DMS 273 treated with DMSO at 0.1 percent for 48 hours (cell line): ENCODE measurements at places on chromosomes 1 and 21.
A peak's percentile ranks its signal among the peaks of the same experiment; 100 is the strongest.

DNA sequence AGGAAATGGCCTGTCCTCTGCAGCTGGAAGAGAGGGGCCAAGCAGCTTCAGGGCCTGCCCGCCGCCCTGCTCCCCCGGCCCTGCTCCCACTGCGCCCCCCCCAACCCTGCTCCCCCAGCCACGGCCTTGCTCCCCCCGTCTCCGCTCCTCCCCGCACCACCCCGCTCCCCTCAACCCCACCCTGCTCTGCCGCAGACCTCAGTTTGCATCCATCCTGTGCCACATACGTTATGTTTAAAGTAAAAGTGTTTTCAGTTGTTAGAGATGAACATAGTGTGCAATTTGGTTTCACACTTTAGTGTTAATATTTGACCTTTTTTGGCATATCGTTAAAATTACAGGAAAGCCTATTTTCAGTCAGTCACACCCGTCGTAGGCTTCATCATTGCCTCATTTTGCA lies 34.1 kb upstream of the DIP2A start:
- DNase-seq = no peak

DNA sequence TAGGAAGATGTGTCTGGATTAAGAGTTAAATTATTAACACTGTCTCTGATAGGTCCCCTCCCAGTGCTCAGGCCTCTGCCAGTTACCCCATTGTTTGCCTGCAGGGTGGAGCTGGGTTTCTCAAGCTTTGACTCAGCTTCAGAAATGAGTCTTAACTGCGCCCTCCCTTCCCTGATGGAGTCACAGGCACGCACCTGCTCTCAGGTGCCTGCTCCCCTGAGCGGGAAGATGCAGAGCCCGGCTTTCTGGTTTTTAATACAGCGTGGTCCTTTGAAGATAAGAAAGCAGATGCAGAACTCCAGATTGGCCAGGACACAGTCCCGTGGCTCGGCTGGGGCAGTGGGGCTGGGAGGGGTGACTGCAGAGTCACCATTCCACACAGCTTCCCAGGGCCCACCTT lies 3.2 kb upstream of the SPRR4 start:
- DNase-seq = no peak

- DNase-seq = no peak
Observed at GRCh38 chr1:115343200-115343737, 5.2 kb upstream of the NGF start.

DNA sequence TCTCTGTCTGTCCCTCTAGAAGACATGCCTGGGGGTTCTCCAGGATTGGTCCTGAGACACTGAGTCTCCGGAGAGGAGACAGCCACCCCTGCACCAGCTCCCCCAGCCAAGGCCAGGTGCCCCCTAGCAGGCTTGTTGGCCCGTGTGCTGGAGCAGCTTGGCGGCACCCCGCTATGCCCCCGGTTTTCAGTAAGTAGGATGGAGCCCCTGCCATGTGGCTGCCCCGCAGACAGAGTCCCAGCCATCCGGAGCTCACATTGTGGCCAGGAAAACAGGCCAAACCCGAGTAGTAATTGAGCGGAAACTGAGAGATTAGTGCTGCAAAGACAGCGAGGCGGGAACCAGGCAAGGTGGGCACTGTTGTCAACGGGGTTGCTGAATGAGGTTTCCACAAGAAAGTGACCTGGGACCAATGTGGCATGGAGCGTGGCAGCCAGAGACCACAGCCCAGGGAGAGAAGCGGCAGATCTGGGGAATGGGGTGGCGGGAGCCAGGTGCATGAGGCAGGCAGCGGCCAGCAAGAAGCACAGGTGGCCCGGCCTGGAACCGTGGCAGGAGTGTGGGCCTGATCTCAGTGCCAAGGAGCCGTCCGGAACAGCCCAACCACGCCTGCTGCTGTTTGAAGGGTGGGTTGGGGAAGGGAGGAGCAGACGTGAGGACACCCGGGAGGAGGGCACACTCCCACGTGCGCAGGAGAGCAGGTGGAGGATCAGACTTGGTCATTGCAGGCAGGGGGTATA lies 137.4 kb upstream of the VAMP3 start:
- no peak for DNase-seq

DNA sequence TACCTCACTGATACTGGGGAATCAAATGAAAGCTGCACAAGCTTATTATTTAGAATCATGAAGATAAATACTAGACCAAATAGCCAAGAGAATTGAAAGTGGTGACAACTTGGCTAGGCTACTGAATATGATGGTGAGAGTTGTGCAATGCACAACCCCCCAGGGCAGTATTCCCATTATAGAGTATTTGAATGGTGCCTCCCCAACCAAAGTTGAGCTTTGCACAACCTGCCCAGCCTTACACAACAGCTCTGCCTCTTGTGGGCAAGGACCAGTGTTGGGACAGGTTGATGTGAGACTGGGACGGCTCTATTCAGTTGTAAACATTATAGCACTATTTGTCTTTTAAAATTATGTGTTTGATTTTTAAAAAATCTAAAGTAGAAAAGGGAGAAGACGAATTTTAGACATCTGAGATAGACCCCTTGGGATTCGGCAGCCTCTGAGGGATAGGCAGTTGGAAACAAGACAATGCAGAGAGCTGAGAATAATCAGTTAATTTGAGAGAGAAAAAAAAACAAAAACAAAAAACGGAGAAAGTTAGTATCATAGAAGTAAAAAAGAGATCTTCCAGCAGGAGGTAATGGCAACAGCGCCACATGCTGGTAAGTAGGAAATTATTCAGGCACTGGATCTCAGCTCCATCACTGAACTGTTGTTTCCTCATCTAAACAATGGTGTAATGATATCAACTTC lies 91.0 kb upstream of the KCNA3 start:
- peak; percentile 3 for DNase-seq

- no peak for DNase-seq
Observed at GRCh38 chr1:47233186-47233585, 1.2 kb upstream of the TAL1 start.

GRCh38 chr1:70084314-70084915 lies 121.0 kb downstream of the LRRC40 start:
- DNase-seq = no peak

DNA sequence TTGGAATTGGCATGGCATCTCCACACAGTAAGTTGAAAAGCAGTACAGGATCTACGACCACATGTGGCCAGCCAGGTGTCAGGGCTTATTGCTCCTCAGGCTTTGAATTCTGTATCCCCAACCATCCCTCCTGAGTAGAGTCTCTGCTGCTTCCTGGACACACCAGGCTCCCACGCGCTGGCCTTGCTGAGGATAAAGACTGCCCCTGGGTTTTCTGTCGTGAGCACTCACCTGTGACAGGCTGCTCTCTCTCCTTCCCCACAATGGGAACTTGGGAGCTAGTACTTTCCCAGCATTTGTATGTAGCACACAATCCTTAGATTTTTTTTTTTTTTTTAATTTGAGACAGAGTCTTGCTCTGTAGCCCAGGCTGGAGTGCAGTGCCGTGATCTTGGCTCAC lies 33.6 kb downstream of the PBX1 start:
- DNase-seq = no peak
